ENCODE measurements at places on chromosomes 3 and 15. TPM values are rescaled to one million over a fixed set of nuclear protein-coding genes. Genes with fewer than 3 reads are reported as not detected.

OR5H1 gene
- not detected for total RNA-seq

GRCh38 chr15:26525096-26525495, 247.8 kb downstream of the GABRB3 start:
- H3K4me1 ChIP-seq, result no peaks in the 10 kb centered on the region
- H3K27me3 ChIP-seq, result no peaks in the 10 kb centered on the region
- DNase-seq, result no peak

DNA sequence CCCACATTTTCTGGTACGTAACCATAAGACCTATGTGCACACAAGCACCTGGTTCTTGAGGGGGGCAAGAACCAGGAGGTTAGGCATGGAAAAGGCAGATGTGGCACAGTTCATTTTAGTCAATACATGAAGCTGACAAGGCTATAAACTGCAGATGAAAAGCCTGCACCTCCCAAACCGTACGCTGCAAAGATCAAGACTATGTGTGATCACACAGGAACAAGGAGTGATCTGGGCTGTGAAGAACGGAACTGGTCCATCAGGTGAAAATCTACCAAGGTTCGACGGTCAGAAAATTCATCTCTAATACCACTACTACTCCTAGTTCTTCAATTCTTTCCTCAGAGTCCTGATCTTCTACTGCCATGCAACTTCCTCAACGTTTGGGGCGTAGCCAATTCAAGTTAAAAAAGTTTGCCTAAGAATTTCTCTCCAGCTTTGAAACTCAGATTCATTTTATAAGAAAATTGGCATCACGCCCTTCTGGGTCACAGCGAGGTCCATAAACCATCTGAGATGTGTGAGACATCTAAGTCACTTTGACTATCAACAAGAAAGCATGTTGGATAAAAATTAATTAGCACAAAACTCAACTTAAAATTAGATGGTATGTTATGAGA, 41.9 kb downstream of the PLD1 start:
- no peak for DNase-seq
- no peaks in the 10 kb centered on the region for H3K36me3 ChIP-seq
- no peak overlapping the region for H3K27ac ChIP-seq
- no peaks in the 10 kb centered on the region for H3K4me1 ChIP-seq

DNA sequence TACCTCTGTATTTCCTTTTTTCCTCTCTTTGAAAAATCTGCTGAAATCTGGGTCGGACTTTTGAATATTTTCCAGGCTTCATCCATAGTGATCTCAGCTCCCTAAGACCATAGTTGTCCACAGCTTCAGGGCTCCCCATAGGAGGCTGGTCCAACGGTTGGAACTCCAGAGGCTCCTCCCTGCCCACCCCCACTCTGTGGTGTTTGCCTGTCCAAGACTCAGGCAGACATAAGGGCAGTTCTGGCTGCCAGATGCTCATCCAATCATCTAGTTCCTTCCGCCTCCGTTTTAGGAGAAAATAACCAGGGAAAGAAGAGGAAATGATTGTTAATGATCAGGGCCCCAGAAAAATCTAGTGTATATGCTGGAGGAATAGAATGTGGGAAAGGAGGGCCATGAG, 27.9 kb upstream of the PRTG start:
- H3K27ac ChIP-seq, result no peak overlapping the region
- H3K36me3 ChIP-seq, result no peaks in the 10 kb centered on the region
- no peaks in the 10 kb centered on the region for H3K4me1 ChIP-seq
- DNase-seq, result no peak
- H3K27me3 ChIP-seq, result peaks cover 2% of the 10 kb centered on the region
- H3K4me3 ChIP-seq, result no peak overlapping the region

HRG gene
- total RNA-seq, result not detected

DNA sequence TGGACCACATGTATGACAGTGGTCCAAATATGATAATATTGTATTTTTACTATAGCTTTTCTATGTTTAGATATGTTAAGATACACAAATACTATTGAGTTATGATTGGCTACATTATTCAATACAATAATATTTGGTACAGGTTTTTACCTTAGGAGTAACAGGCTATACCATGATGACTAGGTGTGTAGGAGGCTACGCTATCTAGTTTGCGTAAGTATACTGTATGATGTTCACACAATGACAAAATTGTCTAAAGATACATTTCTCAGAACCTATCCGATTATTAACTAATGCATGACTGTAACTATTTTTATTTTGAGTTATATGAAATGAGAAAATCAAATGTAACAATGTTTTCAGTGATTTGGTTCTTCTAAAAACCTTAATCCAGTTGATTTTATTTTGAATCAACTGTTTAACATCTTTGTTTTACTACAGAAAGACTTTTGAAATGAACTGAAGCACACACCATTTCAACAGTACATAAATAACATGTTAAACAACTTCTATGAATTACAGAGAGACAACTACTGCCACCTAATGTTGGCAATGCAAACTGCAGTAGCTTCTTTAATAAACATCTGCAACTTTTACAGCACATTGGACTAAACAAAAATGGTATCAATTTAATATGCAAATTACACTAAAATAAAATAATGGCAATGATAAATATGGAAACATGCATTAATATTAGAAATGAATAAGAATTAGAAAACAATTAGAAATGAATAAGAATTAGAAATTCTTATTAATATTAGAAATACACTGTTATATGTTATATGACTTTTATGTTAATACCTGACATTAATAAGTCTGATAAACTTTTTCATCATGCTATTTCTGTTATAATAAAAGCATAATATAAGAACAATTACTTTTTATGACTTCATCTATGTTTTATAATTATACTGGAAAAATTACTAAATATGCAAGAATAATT, 255.7 kb downstream of the MBNL1 start:
- no peak overlapping the region for H3K4me3 ChIP-seq
- no peaks in the 10 kb centered on the region for H3K36me3 ChIP-seq
- H3K27ac ChIP-seq, result no peak overlapping the region
- peak; percentile 29 for DNase-seq
- no peaks in the 10 kb centered on the region for H3K27me3 ChIP-seq

DNA sequence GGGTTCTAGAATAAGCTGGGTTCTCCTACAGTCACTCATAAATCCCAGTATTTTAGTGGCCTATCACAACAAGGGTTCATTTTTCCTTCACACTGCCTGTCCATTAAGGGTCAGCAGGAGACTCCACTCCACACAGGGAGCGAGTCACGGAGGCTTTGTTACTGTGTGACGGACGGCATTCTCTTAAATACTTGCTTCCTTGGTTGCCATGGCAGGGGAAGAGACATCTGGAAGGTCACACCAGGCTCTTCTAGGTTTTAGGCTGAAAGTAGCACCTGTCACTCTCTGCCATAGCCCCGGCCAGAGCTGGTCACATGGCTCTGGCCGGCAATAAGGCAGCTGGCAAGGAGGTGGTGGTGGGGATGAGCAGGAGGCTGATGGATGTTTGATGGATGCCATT, 89.4 kb upstream of the ANKRD34C start:
- H3K36me3 ChIP-seq, result no peaks in the 10 kb centered on the region
- no peak overlapping the region for H3K27ac ChIP-seq
- no peaks in the 10 kb centered on the region for H3K4me1 ChIP-seq

DNA sequence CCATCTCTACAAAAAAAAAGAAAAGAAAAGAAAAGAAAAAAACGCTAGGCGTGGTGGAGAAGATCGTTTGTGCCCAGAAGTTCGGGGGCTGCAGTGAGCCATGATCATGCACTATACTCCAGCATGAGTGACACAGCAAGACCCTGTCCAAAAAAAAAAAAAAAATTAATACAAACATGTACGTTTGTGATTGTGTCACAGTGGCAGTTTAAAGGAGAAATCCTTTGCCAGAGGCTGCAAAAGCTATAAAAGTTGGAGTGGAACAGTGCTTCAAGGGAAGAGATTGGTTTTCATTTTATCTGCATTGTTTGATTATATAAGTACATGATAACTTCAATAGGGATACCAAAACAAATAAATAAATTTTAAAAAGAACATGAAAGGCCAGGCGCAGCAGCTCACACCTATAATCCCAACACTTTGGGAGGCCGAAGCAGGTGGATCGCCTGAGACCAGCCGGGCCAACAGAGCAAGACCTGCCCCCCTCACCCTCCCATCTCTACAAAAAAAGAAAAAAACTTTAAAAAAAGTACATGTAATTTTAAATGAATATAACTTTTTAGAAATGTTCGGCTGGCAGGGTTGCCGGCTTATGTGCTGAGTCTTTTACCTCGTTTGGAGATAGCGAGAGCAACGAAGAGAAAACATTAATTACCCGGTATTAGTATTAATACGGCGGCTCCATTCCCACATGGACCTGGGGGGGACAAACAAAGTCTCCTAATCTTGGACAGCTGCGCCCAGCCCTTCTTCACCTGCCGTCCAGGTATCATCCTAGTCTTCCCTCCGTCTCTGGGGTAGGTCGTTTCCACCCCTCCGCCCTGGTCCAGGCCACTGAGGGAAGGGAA, 573 bp upstream of the DIS3L start:
- peaks cover 7% of the 10 kb centered on the region for H3K4me1 ChIP-seq
- H3K36me3 ChIP-seq, result no peaks in the 10 kb centered on the region
- H3K27me3 ChIP-seq, result no peaks in the 10 kb centered on the region
- H3K4me3 ChIP-seq, result peak overlapping the region; percentile 74
- H3K27ac ChIP-seq, result peak overlapping the region; percentile 58

STRC gene
- total RNA-seq, result 0.17 TPM

GOLGA8A gene
- total RNA-seq, result 9.0 TPM

- H3K4me3 ChIP-seq, result no peak overlapping the region
- H3K4me1 ChIP-seq, result no peaks in the 10 kb centered on the region
- no peaks in the 10 kb centered on the region for H3K27me3 ChIP-seq
- no peaks in the 10 kb centered on the region for H3K36me3 ChIP-seq
- DNase-seq, result no peak
These were observed 527.7 kb upstream of the TGFBR2 start for GRCh38 chr3:30078736-30079135.

DNA sequence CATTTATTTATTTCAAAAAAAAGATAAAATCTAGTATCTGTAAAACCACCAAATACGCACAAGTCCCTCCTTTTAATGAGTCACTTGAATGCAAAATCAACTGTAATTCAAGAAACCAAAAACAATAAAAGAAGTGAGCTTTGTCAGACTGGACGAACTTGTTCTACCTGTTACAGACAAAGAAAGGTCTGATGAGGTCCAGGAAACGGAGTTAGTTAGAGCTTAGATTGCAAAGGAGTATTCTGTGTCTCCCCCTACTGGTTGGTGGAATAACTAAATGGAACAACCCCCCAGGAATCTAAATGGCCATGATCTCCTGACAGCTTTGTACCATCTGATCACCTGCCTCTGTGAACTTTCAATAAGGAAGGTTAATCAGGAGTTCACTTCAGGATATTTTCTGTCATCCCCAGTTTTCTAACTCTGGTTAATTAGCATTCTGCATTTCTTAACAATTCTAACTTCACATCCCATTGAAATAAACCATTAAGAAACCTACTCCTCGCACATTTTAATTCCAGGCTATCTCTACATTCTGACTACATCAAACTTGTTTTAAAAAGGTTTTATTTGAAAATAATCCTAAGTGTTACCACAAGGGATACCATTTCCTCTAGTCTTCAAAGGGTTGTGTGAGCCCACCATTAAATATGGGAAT, 333.0 kb upstream of the SATB1 start:
- no peaks in the 10 kb centered on the region for H3K36me3 ChIP-seq
- no peaks in the 10 kb centered on the region for H3K27me3 ChIP-seq

DNA sequence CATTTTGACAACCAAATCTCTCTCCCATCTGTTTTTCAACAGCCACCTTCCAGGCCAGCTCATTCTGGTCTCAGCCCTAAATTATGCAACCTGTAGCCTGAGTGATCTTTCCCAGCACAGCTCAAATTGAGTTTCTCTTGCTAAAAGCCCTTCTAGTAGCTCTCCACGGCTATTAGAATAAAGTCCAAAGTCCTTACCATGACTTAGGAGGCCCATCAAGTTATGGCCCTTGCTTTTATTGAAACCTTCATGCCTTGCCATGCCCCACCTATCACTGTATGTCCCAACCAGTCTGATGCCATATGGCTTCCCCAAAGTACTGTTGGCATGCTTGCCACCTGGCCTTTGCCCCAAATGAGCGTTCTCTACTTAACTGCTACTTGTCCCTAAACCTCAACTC, 303.5 kb upstream of the GADL1 start:
- no peak for DNase-seq
- no peaks in the 10 kb centered on the region for H3K27me3 ChIP-seq
- no peaks in the 10 kb centered on the region for H3K4me1 ChIP-seq
- no peak overlapping the region for H3K4me3 ChIP-seq

DNA sequence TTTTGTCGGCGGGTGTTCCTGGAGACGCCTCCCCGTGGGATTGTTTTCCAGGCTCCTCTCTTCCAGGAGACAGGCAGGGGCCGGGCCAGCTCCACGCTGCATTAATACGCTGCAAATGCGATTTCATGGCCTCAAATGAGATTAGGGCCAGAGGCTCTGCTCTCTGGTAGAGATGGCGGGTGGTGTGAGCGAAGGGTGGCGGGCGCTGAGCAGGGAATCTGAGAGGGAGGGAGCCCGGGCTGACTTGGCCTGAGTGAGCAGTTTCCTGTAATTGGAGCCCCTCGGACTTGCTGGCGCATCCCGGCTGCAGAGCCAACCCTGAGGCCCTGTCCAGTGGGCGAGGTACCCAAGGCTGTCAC, 7.4 kb upstream of the CCDC33 start:
- H3K4me1 ChIP-seq, result no peaks in the 10 kb centered on the region
- peaks cover 29% of the 10 kb centered on the region for H3K27me3 ChIP-seq
- H3K36me3 ChIP-seq, result no peaks in the 10 kb centered on the region
- H3K4me3 ChIP-seq, result no peak overlapping the region

GRCh38 chr3:72768936-72769335, 79.3 kb downstream of the SHQ1 start:
- H3K4me1 ChIP-seq, result no peaks in the 10 kb centered on the region
- no peaks in the 10 kb centered on the region for H3K27me3 ChIP-seq
- no peak for DNase-seq
- no peaks in the 10 kb centered on the region for H3K36me3 ChIP-seq
- no peak overlapping the region for H3K27ac ChIP-seq

GRCh38 chr15:96219681-96220080, 110.8 kb upstream of the NR2F2 start:
- H3K36me3 ChIP-seq, result no peaks in the 10 kb centered on the region
- no peak overlapping the region for H3K27ac ChIP-seq
- no peaks in the 10 kb centered on the region for H3K4me1 ChIP-seq
- no peaks in the 10 kb centered on the region for H3K27me3 ChIP-seq
- H3K4me3 ChIP-seq, result no peak overlapping the region
- no peak for DNase-seq

DNA sequence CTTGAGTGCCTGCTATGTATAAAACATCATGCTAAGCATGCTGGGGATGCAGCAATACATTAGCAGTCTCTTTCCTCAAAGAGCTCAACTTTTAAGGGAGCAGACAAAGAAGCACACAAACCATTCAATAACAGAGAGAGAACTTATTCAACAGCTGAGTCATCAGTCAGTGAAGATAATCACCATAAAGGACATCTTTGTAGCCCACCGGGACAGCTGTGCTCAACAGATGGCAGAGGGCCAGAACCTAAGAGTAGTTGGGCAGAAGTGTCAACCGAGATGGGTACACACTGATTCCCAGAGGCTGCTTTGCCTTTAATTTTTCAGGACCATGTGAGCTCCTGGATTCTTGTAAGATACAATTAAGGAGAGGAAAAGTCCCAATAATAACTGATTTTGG, 4.2 kb upstream of the RAB8B start:
- H3K4me3 ChIP-seq, result no peak overlapping the region
- DNase-seq, result no peak
- H3K4me1 ChIP-seq, result no peaks in the 10 kb centered on the region
- no peaks in the 10 kb centered on the region for H3K36me3 ChIP-seq
